Stimulated activated CD8-positive, alpha-beta memory T cell treated with anti-CD3 and anti-CD28 coated beads, Interleukin-2, amount 100 ng/mL, for 1 hour (primary cell): ENCODE measurements at places on chromosomes 4 and X.
A peak's percentile ranks its signal among the peaks of the same experiment; 100 is the strongest.

GRCh38 chr4:172404676-172405075 is 591.5 kb downstream of the GALNTL6 start:
- DNase-seq: no peak

DNA sequence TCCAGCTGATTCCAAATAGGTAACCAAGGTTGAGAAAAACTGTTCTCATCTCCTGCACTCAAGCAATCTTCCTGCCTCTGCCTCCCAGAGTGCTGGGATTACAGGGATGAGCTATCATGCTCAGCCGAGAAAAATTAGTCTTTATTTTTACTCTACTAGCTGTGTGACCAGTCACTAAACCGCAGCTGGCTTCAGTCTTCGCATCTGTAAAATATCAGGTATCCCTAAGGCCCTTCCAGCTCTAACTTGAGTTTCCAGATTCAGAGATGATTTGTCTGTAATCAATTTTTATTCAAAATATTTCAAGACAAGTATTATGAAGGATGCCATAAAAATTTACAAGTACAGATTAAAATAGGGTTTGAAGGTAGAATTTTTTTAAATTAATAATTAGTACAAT is 3.5 kb downstream of the ADH6 start:
- DNase-seq: no peak

DNA sequence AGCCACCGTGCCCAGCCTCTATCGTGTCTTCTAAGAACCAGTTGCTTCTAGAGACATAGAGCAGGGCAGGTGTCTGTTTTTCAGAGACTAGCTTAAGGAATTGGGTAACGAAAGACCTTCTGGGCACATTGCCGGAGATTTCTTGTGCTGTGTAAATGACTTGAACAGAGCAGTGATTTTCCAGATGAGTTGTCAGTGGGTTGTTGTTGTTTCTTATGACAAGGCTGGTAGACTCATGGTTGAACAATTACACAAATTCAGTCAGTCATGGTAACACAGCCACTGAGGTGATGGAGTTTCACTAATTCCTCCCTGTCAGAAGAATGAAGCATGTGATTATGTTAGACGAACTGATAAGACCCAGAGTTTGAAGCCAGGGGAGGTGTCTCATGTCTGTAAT is 20.5 kb upstream of the DDX3X start:
- no peak for DNase-seq

DNA sequence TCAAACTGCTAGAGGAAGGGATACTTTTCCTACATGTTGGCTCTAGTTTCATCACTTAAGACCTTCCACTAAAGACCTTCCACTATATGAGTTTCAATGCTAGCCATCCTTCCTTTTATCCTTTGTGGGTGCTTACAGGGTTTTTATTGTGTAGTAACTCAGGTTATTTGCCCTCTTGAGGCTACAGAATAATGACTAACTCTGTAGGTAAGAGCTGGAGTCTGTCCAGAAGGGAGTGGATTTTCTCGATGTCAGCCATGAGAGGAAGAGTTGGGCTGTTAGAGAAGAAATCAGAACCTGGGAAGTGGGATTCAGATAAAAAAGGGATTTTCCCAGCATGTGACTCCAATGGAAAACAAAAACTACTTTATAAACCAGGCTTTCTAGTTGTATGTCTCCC is 27.5 kb upstream of the HERC5 start:
- DNase-seq: no peak

GRCh38 chrX:21056622-21057021 is 317.6 kb upstream of the CNKSR2 start:
- DNase-seq: no peak

GRCh38 chr4:52197306-52197705 is 146.2 kb downstream of the SPATA18 start:
- DNase-seq: no peak

DNA sequence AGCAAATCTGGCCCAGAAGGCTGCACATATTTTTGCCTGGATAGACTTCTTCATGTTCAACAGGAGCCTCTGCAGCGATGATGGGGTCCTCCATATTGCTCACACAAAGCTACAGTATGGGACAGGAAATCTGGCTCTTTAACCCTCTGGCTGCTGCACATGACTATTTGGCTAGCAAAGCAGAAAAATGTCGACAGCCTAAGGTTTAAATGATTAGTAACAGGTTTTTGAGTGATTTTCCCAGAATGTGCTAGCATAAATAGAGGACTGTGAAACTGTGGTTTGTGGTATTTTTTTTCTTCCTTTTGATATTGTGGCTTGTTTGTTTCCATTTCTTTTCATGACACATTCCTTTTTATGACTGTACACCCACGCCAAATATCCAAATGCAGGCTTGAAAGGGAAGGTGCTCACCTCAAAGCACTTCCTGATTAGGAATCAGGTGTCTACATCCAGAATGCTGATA is 120.2 kb upstream of the GK2 start:
- no peak for DNase-seq

GRCh38 chr4:44912980-44913379 is 186.6 kb upstream of the GNPDA2 start:
- DNase-seq: no peak

DNA sequence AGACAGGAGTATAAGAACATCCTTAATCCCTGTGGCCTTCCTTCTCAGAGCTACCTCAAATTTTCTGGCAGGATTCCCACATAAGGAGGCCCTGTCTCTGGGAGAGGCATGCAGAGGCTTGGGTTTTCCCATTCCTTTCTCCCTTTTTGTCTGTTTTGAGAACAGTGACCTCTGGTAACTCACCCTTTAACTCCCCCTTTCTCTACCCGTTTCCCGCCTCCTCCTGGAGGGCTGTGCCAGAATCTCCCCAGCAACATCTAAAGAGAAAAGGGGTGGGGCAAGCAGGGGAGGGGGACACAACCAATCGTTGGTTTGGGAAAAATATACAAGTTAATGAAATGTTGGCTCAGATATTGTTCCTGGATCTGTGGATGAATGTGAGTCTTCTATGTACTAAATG is 303.7 kb upstream of the IRS4 start:
- DNase-seq: no peak

- DNase-seq: no peak
Observed at GRCh38 chr4:73922766-73923630, 53.8 kb downstream of the CXCL1 start.

GRCh38 chr4:123777373-123777772 is 380.8 kb downstream of the SPRY1 start:
- DNase-seq: no peak

DNA sequence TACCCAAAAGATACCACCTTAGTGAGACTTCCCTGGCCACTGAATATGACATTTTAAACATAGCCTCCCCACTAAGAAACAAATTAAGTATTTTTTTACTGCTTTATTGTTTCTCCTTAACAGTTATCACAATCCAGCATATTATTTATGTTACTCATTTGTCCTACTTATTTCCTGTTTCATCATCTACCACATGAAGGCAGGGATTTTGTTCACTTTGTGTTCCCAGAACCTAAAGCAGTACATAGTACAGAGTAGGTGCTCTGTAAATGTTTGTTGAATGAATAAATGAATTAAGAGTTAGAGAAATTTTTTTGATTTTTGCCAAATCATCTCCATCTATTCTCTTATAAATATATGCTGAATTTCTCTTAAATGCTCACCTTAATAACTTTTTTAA is 318.4 kb upstream of the GIMD1 start:
- no peak for DNase-seq

- no peak for DNase-seq
Observed at GRCh38 chr4:159160242-159160641, 57.4 kb downstream of the RAPGEF2 start.

DNA sequence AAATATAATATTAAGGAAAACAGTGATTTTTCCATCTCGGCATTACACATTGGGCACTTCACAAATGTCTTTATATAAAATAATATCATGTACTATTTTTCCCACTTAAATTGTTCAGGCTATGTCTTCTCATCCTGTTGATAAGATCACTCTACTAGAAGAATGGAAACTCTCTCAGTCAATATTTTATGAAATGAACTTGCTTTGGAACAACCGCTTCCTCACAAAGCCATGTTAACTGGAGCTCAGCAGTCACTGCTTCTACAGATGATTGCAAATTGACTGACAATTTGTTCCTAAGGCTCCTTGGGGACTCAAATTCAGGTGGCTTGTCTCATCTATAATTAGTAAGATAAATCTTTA is 127.5 kb upstream of the CBR4 start:
- DNase-seq: no peak

DNA sequence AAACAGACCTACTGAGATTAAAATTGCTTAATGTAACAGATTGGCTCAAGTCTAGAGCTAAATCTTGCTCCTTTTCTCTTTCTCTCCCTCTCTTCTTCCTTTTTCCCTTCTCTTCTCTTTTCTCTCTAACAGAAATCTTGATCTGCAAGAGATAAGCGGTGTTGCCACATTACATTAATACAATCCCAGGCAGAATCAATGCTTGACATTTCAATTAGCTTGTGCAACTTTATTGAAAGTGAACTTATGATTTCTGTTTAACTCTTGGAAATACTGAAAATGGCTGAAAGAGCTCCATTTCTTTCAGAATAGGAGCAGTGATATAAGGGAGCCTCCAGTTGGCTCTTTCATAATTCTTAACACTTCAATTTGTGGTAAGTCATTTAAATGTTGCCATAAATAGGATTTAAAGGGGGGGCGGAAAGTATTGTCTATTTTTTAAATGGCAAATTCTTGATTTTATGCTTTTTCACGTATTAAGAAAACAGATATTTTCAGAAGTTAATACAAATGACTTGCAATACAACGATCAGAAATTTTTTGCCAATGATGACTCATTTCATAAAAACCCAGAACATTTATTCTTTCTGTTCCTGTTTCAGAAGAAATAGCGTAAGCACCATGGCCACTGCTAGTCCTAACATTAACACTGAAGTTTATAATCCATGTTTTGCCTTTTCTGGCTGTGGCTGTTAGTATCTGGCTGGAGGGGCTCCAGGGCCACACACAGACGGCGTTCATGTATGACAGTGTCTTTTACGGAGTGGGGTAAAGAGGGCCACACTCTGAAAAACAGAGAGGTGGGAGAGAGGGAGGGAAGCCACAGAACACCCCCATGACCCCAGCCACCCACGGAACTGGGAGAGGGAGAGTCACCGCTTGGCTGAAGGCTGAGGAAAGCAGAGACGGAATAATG is 115.7 kb upstream of the FAT1 start:
- no peak for DNase-seq

GRCh38 chr4:26319949-26320537 is 771 bp upstream of the RBPJ start:
- peak; percentile 11 for DNase-seq

GRCh38 chr4:77465271-77465670 is 140.3 kb upstream of the CXCL13 start:
- DNase-seq: no peak

- no peak for DNase-seq
Observed at GRCh38 chr4:121741751-121742150, 23.2 kb downstream of the SMIM43 start.

DNA sequence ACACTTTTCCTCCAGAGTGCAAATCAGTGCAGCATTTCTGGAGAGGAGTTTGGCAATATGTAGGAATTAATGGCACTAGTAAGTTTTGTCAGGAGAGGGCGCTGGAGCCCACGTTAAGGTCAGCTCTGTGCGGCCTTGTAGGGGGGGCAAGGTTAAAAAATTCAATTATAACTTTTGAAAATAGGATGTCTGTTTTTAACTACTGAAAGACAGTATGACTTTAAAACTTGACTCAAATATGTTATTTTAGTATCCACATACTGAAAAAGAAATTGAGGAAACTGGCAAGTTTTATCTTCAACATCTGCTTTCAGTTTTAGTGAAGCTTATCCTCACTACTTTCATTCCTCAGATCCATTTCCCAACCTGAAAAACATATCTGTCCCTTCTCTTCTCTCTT is 30.9 kb upstream of the HSD17B13 start:
- DNase-seq: no peak

- no peak for DNase-seq
Observed at GRCh38 chr4:169383724-169384123, 113.0 kb upstream of the SH3RF1 start.

DNA sequence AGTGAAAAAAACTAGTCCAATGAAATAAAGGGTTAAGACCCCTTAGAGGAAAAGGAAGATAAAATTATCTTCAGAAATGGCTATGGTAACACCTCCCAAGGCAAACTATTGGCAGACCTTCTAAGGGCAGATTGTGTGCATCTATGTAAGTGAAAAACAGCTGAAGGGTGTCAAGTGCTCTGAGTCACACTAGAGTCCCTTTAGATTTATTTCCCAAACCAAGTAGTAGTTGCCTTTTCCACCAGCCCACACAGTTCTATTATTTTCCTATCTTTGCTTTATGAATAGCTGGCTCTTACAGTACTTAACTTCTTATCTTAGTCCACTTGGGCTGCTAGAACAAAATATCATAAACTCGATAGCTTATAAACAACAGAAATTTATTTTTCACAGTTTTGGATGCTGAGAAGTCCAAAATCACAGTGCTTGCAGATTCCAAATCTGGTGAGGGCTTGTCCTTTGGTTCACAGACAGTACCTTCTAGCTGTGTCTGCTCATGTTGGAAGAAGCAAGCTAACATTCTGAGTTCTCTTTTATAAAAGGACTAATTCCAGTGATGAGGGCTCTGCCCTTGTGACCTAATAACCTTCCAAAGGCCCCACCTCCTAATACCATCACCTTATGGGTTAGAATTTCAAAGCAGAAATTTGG is 143.6 kb downstream of the GRID2 start:
- DNase-seq: no peak

GRCh38 chrX:25158635-25159034 is 142.9 kb upstream of the ARX start:
- no peak for DNase-seq

- no peak for DNase-seq
Observed at GRCh38 chr4:73019462-73020047, 50.0 kb downstream of the COX18 start.

GRCh38 chr4:78613522-78614321 is 62.2 kb downstream of the ANXA3 start:
- no peak for DNase-seq

DNA sequence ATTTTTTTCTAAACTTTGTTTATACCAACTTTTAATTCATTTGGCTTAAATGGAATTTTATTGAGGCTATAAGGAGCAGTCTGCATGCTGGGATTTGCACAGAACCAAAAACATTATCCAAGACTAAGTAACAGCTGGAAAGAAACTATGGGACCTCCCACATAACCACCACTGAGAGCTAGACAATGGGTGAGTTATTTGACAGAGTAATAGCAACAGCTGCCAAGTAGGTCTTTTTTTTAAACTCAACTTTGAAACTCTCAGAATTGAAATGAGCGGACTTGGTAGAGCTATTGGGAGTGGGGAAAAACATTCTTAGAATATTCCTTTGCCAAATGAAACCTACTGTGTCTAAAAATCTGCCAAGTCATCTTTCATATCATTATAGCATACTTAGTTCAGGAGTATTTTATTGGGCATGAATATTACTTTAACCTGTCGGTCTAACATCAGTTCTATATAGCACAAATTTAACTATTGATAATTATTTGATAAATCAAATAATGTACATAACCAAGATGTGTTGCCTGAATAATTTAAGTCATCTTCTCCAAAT is 1428.0 kb downstream of the PCDH7 start:
- no peak for DNase-seq

DNA sequence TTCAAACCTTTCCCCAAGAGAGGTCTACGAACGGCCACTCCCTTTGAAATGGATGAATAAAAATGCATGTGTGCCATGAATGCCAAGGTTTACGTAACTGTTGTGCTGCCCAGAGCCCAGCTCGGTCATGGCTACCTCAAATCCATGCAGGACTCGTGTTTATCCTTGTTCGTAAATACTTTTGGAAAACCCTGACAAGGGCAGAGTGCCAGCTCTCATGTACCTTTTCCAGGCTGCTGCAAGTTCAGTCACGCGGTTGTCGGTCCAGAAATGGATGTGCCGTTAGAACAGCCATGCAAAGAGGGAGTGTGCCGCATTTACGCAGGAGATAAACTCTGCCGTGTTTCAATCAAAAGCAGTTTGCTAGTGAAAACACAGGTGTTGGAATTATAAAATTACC is 123.4 kb downstream of the AMELX start:
- DNase-seq: no peak

GRCh38 chrX:69303231-69303630 is 138.0 kb upstream of the PJA1 start:
- DNase-seq: no peak
